ENCODE measurements at places on chromosomes 7 and 10.

- DNase-seq: peak; percentile 57
Observed at GRCh38 chr10:23384364-23384763, 39.8 kb upstream of the C10orf67 start.

DNA sequence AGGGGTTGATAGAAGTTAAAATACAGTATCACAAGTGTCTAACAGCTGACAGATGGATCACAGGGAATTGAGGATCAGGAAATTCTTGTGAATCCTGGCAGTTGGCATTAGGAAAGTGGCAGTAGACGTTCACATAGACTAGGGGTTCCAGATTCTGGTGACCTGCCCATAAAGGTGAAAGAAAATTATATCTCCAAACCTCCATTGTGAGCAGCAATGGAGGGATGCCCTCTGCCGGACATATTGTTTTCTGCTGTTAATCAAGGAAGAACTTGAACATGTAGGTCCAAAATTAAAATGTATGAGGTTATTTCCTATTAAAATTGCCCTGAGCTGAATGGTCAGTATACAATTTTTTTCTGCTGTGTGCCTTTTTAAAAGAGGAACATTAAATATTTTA, 5.1 kb downstream of the NME8 start:
- no peak for DNase-seq

- no peak for DNase-seq
Observed at GRCh38 chr7:155300641-155301452, 3.2 kb downstream of the INSIG1 start.

DNA sequence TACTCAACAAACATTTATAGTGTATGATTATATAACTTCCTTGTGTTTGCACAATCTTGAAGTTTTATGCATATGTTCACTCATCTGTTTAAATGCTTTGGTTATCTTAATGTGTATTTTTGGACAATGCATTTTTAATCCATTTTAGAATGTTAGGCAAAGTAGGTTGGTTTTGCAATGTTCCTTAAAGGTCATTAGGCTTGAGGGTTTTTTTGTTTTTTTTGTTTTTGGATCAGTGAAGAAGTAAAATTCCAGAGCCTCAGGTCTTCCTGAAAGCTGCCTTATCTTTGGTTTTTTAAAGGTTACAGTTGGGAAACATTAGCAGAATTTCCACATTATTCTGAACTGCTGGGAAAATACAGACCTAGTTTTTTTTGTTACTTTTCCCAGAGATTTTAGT, 12.8 kb downstream of the MDFIC start:
- no peak for DNase-seq

DNA sequence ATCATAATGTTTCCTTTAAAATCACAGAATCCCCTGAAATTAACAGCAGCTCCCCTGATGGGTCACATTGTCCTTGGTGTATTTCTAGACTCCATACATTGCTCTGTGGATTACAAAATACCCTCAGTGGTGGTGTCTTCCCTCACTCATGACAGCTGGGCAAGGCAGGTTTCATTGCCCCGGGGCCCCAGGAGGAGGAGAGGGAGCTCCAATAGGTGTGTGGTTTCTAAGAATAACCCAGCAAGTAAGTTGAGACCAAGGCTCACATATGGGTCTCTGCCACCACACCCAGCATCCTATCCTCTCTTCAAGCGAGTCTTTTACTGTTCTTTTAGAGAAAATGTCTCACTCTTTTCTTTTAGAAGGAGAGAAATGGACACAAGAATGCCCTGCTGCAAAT, 63.6 kb downstream of the PKD1L1 start:
- DNase-seq: no peak

GRCh38 chr10:12980102-12980661, 21.3 kb downstream of the CCDC3 start:
- no peak for DNase-seq

GRCh38 chr10:92027141-92027540, 103.6 kb downstream of the BTAF1 start:
- no peak for DNase-seq

DNA sequence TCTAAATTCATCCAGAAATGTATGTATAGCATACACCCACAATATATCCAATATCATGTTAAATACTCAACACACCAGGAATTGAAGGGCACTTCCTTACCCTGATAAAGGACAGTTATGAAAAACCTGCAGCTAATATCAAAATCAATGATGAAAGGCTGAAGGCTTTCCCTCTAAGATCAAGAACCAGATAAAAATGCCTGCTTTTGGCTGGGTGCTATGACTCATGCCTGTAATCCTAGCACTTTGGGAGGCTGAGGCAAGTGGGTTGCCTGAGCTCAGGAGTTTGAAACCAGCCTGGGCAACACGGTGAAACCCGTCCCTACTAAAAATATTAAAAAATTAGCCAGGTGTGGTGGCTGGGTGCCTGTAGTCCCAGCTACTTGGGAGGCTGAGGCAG, 21.6 kb upstream of the UPP1 start:
- no peak for DNase-seq

GRCh38 chr10:62934258-62934657, 118.1 kb upstream of the EGR2 start:
- DNase-seq: peak; percentile 17

GRCh38 chr10:131970946-131971345, 10.8 kb downstream of the BNIP3 start:
- DNase-seq: no peak

DNA sequence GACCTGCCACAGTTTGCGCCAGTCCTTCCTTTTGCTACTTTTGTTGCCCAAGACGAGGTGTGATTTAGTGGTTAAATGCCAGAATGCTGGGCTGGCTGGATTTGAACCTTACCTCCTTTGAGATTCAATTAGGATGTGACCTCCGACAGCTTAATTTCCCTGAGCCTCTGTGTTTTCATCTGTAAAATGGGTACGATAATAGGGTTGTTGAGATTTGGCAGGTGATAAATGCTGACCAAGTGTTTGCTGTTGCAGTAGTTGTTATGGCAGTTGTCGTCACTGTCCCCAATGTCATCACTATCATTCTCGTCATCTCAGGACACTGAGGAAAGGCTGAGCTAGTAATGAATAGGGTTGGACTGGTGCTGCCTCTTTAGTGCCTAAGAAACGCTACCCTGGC, 61.1 kb downstream of the GRK5 start:
- DNase-seq: no peak
